Activated CD8-positive, alpha-beta T cell treated with anti-CD3 and anti-CD28 coated beads, Interleukin-2, amount 10 ng/mL, durations not matched to agents 7 days and 5 days (primary cell): ENCODE measurements at places on chromosomes 6 and 20. TPM values are rescaled to one million over a fixed set of nuclear protein-coding genes. Genes with fewer than 3 reads are reported as not detected.

DNA sequence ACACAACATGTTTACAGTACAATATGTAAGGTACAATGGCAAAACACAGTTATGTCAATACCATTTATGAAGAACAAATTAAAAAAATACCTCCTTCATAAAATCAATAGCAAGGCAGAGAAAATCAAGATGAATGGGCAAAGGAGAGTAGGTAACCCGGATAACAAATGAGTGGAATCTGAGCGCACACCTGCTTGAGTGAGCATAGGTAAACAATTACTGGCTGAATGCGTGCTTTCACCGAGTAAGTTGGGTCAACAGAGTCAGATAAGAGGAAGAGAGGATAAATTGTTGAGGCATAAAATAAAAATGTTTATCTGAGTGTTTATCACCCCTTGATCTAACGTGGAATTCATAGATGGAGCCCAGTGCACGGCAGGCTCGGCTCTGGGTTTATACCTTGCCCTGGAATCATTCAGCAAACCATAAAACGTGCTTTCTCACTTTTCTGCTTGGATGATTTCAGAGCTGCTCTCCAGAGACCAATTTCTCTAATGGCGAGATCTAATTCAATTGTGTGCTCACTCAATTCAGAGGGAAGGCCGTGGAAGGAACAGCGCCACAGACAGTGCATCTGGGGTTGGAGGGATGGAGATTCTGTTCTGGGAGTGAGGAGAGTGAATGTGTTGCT lies 224.8 kb upstream of the MAP3K7 start:
- DNase-seq, result no peak

GRCh38 chr20:35199740-35200139 lies 26.8 kb upstream of the MMP24 start:
- no peak for DNase-seq

Gene ATAT1
- 10.5 TPM for total RNA-seq

DNA sequence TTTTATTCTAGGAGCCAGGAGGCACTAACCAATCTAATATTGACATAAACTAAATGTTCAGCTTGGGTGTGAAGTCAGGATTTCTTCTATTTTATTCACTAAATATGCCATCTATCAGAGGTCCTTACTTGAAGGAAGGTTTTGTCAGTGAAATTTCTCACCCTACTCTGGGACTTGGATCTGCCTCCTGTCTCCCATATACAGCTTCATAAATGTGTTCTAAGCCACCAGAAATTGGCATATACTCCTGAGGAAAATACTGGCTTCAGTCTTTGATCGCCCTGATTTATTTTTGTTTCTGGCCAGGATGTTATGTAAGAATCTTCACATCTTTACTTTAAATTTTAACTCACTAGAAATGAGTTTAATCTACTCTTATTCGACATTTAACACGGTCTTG lies 647.7 kb downstream of the C6orf118 start:
- DNase-seq, result no peak

Gene L3MBTL1
- total RNA-seq, result 6.7 TPM

Gene TFAP2B
- total RNA-seq, result not detected

Gene SLC17A3
- 0.21 TPM for total RNA-seq

DNA sequence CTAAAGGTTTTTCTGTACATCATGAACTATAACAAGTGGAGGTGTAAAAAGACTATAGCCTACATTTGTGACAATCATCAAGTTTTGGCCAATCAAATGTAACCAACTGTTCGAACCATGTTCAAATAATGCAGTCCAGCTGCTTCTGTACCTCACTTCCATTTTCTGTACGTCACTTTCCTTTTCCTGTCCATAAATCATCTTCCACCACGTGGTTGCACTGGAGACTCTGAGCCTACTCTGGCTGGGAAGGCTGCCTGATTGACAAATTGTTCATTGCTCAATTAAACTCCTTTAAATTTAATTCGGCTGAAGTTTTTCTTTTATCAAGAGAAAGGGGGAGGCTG lies 270.4 kb upstream of the JARID2 start:
- DNase-seq, result no peak

DNA sequence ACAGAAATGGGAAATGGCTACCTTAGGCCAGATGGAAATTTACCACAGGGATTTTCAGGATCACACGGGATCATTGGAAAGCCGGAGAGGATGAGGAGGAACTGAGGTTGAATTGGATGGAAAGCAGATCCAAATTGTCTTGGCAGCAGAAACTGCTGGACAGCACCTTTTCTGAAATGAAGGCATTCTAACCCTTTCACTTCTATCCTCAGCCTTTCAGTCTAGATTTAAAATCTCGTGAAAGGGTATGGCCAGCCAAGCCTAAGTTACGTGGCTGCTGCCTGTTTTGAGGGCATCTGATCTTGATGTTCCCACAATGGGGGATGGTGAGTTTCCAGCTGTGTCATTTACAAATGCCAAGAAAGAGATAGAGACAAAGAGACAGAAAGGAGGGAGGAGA lies 358.2 kb downstream of the KIF16B start:
- no peak for DNase-seq

Gene PRPH2
- total RNA-seq, result not detected

Gene PDRG1
- 15.0 TPM for total RNA-seq

GRCh38 chr6:144377586-144378210 lies 92.6 kb downstream of the UTRN start:
- peak; percentile 30 for DNase-seq

Gene C6orf52
- total RNA-seq, result 2.3 TPM

- no peak for DNase-seq
Measured at GRCh38 chr6:160260367-160260766, 1.7 kb upstream of the SLC22A2 start.

- DNase-seq, result no peak
Measured at GRCh38 chr6:16654701-16655100, 106.6 kb downstream of the ATXN1 start.

Gene TPD52L1
- total RNA-seq, result not detected

DNA sequence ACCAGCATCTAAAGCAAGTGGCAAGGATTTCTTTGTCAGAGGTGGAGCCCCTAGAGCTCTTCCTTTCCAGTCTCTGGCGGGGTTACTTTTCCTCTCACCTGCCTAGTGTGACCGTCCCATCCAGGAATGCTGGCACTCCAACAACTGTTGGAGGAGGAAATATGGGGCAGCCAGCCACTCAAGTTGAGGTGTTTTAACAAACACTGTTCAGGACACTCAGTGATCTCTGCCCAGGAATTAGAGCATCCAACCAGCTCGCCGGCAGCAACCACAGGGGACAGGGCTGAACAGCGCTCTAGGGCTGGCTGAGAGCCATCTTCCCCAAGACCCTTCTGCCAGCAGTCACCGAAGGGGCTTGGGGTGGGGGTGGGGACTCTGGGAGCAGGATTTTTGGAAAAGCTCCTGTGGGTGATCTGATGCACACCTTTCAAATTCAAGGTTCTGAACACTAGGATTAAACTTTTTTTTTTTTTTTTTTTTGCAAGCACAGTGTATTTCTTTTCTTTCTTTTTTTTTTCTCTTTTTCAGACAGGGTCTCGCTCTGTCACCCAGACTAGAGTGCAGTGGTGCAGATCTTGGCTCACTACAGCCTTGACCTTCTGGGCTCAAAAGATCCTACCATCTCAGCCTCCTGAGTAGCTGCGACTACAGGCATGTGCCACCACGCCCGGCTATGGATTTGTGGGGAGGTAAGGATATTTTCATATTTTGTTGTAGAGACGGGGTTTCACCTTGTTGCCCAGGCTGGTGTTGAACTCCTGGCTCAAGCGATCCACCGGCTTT lies 28.4 kb upstream of the KCNK16 start:
- no peak for DNase-seq

Gene COL20A1
- not detected for total RNA-seq

DNA sequence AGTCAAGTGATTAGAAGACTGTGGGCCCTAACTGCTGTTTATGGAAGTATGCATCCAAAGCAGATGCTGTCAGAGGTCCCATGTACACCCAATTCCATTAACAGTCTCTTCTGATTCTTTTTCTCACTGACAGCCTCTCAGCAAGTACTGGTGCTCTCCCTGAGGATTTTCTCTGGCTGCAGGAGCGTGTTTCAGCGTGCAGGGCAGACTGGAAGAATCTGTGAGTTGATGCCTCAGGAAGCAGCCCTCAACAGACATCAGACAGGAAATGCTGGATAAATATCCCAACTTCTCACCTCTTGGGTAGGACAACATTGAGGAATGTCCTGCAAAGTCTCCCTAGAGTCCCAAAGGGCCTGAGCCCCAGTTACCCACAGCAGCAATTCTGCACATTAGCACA lies 40.8 kb downstream of the ANKEF1 start:
- DNase-seq, result no peak

- DNase-seq, result no peak
Measured at GRCh38 chr6:15887491-15888461, 224.9 kb upstream of the DTNBP1 start.

Gene PBOV1
- not detected for total RNA-seq

DNA sequence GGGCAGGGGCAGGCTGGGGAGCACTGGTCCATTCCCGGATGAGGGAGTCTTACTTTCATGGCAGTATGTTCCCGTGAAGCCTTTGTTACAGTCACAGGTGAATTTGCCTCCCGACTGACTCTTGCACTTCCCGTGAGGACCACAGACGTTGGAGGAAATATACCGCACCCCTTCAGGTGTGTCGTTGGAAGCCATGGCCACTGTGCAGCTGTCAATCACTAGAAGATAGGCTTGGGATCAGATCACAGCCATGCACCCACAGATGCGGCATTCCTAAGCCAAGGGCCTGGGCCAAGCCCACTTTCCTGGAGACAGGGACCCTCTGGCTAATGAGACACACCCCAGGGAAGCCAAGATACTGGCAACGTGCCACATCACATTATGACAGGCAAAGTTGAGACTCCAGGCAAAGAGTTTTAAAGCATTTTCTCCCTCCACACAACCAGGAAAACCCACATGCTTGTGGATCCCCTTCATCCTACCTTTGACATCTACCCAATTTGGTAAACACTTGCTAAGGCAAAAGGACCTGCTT lies 26.8 kb downstream of the JAG1 start:
- no peak for DNase-seq

Gene TRAPPC3L
- total RNA-seq, result not detected

DNA sequence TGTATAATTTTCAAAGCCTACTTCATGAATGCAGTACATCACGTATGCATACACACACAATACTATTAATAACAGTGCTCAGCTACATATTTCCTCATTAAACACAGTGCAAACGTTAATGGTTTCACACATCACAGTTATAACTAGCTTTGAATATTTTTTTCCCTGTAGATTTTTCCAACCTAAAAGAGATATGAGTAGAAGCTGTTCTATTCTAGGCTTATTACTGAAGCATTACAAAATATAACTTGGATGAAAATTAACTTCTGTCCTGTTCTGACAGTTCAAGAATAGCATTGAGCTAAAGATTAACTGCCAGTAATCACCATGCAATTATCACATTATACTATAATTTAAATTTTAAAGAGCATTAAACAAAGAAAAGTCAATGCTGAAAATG lies 6.2 kb downstream of the LMBRD1 start:
- no peak for DNase-seq

DNA sequence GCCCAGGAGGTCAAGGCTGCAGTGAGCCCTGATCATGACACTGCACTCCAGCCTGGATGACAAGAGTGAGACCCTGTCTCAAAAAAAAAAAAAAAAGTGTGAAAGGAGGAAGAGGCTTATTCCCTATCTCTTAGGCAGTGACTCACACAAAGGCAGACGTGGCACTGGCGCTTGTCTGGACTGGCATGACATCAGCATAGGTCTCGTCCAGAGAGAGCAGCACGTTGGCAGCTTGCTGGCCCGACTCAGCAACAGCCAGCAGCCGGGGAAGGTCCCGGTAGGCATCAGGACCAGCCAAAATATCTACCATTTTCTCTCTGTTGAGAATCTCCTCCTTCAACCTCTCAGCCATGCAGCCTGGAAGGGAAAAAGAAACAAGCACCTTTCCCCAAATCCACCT lies 14.1 kb downstream of the CDK5RAP1 start:
- DNase-seq, result no peak

DNA sequence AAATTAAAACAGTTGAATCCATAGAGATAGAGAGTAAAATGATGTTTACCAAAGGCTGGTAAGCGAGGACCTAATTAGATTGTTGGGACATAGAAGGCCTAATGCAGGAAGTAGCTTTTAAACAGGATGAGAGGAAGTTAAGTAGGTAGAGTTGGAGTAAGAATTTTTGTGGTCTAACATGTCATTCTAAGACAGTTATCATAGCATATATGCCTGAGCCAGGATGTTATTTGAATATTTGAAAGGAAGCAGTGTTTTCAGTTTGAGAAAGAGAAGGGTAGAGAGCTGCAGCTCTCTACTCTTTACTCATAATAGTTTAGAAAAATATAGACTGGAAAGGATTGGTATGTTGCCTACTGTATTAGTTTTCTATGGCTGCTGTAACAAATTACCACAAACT lies 121.6 kb downstream of the MEI4 start:
- no peak for DNase-seq

- DNase-seq, result no peak
Measured at GRCh38 chr20:54140927-54141566, 32.7 kb downstream of the CYP24A1 start.

DNA sequence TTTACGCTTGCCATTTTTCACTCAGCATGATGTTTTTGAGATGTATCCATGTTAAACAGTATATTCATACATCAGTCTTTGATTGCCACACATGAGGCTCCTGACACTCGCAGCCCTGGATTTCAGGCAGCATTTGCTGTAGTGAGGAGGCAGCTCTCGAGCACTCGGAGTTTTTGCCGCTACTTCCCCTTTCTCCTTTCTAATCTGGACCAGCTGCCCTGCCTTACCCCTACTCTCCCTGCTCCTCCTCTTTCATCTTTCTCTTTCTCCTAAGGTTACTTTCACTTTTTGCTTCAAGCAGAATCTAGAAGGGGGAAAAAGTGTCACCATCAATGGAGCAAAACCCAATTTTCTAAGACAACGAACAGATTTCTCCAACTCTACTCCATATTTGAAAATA lies 5.9 kb upstream of the CST3 start:
- DNase-seq, result no peak

DNA sequence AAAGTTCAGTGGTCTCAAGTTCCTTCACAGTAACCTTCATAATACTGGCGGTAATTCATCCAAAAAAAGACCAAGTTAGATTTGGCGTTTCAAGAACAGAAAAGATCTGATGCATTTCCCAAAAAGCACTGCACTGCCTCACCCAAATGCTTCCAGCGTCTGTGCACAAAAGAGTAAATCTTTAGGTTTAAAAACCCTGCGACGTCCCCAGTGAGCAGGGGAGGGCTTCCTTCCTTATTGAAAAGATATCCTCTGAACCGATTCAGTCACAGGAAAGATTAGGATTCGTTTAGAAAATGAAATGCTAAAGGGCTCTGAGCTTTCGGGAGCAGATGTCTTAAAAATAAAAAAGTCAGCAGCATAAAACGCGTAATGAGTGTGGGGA lies 654 bp downstream of the TBC1D7 start:
- peak; percentile 32 for DNase-seq

Gene HUS1B
- 1.8 TPM for total RNA-seq

GRCh38 chr20:7196481-7196880 lies 429.0 kb downstream of the BMP2 start:
- no peak for DNase-seq

DNA sequence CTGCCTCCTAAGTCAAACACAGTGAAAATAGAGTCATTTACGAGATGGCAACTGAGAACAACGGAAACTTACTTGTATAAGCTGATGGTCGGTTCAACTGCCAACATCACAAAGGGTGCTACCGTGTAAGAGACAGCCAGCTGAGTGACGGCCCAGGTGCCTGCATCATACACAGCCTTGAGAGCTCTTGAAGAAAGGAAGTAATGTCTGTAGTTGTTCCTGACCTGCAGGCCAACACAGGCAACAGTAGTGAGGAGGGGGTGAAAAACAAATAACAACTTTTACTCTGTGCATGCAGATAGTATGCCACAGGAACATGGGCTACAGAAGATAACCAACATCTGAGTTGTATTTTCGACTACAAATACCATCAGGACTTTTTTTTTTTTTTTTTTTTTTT lies 102.7 kb downstream of the MBOAT1 start:
- DNase-seq, result no peak

GRCh38 chr6:170258407-170258806 lies 32.5 kb downstream of the DLL1 start:
- no peak for DNase-seq
